ENCODE measurements at places on chromosomes 4 and X. TPM values are rescaled to one million over a fixed set of nuclear protein-coding genes. Genes with fewer than 3 reads are reported as not detected.

- DNase-seq = peak; percentile 11
- H3K27ac ChIP-seq = no peak within 1 kb of the TSS
- no peaks in the 10 kb centered on the region for H3K36me3 ChIP-seq
- peaks cover 28% of the 10 kb centered on the region for H3K27me3 ChIP-seq
These were observed at the start of gene PCDH7 for GRCh38 chr4:30720021-30720660. Gene PCDH7 (plus strand): TSS chr4:30720369. CDS start chr4:30721423, 1,054 bp downstream.

The SMAD1 gene
- 9.9 TPM for total RNA-seq

The TMPRSS11D gene
- not detected for total RNA-seq

DNA sequence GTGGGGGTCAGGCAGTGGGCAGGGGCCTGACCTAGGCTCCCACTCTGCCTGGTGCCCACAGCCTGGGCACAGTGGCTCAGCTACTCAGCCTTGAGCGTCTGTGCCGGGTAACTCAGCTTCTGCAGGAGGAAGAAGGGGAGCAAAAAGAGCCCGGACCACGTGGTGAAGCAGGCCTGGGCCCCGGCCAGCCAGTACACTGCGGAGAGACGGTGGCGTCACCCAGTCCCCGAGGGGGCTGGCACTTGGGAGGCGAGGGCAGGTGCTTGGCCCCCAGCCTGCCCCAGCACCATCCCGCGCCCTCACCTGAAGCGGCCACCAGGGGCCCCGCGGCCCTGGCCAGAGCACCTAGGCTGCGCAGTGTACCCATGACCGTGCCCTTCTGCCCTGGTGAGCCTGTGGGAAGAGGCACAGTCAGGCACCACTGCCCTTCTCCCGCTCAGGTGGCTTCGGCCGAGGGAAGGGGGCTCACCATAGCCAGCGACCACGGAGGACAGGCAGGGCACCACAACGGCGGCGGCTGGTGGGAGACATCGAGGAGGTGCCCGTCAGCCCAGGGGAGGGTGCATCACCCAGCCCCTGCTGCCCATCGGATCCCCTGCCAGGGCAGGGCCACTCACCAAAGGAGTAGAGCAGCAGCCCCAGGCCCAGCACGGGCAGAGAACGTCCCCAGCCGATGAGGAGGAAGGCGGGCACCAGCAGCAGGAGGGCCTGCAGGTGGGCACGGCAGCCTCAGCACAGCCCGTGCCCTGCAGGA is 32.3 kb downstream of the NOP14 start:
- H3K4me1 ChIP-seq = peaks cover 13% of the 10 kb centered on the region
- peaks cover 28% of the 10 kb centered on the region for H3K36me3 ChIP-seq
- H3K4me3 ChIP-seq = no peak overlapping the region

The IL21 gene
- not detected for total RNA-seq

The PFKFB1 gene
- not detected for total RNA-seq

DNA sequence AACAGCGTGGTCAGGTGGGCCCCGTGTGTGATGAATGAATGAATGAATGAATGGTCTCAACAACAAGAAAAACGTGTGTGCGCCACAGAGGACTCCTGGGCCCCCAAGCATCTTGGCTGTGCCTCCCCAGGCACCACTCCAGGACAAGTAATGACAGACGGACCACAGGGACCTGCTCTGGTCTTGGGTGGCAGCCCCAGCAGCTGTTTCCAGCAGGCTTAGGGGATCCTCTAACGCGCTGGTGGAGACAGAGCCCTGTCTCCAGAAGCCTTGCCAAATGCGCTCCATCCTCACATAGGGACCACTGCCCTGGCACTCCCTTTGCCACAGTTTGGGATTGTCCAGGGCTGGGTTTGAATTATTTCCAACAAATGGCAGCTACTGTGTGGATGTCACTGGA is 39.1 kb downstream of the PSAPL1 start:
- no peak overlapping the region for H3K4me3 ChIP-seq
- no peak for DNase-seq
- peaks cover 54% of the 10 kb centered on the region for H3K27me3 ChIP-seq

GRCh38 chr4:101221294-101221693 is 126.0 kb downstream of the PPP3CA start:
- DNase-seq = no peak
- no peaks in the 10 kb centered on the region for H3K27me3 ChIP-seq
- no peak overlapping the region for H3K4me3 ChIP-seq
- H3K27ac ChIP-seq = no peak overlapping the region

GRCh38 chrX:149518236-149518635 is 13.1 kb upstream of the IDS start:
- H3K4me1 ChIP-seq = peaks cover 10% of the 10 kb centered on the region
- H3K27ac ChIP-seq = no peak overlapping the region
- no peak for DNase-seq
- peaks cover 7% of the 10 kb centered on the region for H3K27me3 ChIP-seq
- no peaks in the 10 kb centered on the region for H3K36me3 ChIP-seq

GRCh38 chrX:16484338-16484737 is 165.6 kb upstream of the S100G start:
- no peaks in the 10 kb centered on the region for H3K27me3 ChIP-seq
- peak overlapping the region; percentile 76 for H3K27ac ChIP-seq
- H3K4me1 ChIP-seq = peaks cover 58% of the 10 kb centered on the region
- no peaks in the 10 kb centered on the region for H3K36me3 ChIP-seq
- DNase-seq = peak; percentile 87
- no peak overlapping the region for H3K4me3 ChIP-seq

- H3K27me3 ChIP-seq = peaks cover 3% of the 10 kb centered on the region
- no peak overlapping the region for H3K27ac ChIP-seq
- no peaks in the 10 kb centered on the region for H3K4me1 ChIP-seq
- DNase-seq = no peak
These were observed 13.9 kb upstream of the PCDH19 start for GRCh38 chrX:100424012-100424411.

DNA sequence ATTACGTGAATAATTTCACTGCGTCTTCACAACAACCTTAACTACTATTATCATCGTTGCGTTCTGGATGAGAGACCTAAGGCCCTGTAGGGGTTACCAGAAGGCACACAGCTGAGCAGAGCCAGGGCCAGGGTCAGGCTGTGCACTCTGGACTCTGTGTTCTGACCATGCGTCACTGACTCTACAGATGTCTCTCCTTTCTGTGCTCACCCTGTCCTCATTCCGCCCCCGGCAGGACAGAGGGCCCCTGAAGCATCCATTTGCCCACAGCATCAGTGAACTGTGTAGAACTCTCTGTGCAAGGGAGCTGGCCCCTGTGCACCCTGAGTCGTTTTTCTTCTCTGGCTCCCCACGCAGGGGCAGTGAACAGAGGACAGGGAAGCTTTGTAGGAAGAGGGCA is 21.3 kb downstream of the GPKOW start:
- H3K4me1 ChIP-seq = no peaks in the 10 kb centered on the region
- H3K27me3 ChIP-seq = peaks cover 2% of the 10 kb centered on the region
- H3K36me3 ChIP-seq = no peaks in the 10 kb centered on the region

- no peaks in the 10 kb centered on the region for H3K4me1 ChIP-seq
- H3K36me3 ChIP-seq = no peaks in the 10 kb centered on the region
- DNase-seq = no peak
- no peak overlapping the region for H3K4me3 ChIP-seq
These were observed 67.9 kb upstream of the NRK start for GRCh38 chrX:105754286-105754964.

DNA sequence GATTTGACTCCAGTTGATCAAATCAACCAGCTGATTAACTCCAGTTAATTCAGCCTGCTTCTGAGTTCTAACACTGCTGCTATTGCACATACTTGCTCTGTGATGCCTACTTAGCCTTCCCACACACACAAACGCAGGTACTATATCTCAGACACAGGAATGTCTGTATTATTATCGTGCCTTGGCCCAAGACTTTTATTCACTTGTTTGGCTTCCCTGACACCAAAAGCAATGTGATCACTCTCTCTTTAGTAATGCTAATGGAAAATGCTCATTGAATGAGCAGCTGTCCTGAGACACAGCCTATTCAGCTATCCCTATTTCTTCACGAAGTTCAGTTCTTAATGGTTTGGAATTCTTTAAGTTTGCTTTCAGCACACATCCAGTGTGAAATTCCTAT is 356.4 kb upstream of the CXorf51A start:
- H3K27ac ChIP-seq = no peak overlapping the region
- no peaks in the 10 kb centered on the region for H3K4me1 ChIP-seq
- no peak for DNase-seq

- H3K4me3 ChIP-seq = no peak overlapping the region
- H3K27ac ChIP-seq = no peak overlapping the region
- peaks cover 22% of the 10 kb centered on the region for H3K4me1 ChIP-seq
These were observed 28.6 kb upstream of the PDE5A start for GRCh38 chr4:119657111-119657611.

GRCh38 chr4:92299152-92299551 is 4.6 kb upstream of the GRID2 start:
- DNase-seq = no peak
- peaks cover 4% of the 10 kb centered on the region for H3K27me3 ChIP-seq
- H3K4me3 ChIP-seq = no peak overlapping the region
- H3K4me1 ChIP-seq = no peaks in the 10 kb centered on the region
- H3K27ac ChIP-seq = no peak overlapping the region

DNA sequence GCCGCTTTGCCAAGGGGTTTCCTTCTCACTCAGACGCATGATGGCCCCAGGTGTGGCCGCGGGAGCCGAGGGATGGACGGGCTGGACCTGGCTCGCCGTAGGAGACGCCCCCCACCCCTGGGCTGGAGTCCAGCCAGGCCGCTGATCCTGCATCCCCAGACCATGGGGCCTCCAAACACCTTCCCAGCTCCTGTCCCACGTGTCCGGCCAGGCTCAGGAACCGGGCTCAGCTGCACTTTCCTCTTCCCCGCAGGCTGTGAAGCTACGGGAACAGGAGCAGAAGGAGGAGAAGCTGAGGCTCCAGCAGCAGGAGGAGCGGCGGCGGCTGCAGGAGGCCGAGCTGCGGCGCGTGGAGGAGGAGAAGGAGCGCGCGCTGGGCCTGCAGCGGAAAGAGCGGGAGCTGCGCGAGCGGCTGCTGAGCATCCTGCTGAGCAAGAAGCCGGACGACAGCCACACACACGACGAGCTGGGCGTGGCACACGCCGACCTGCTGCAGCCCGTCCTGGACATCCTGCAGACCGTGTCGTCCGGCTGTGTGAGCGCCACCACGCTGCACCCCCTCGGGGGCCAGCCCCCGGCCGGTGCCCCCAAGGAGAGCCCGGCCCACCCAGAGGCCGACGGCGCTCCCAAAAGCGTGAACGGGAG is 9.1 kb downstream of the AKAP17A start:
- no peak overlapping the region for H3K4me3 ChIP-seq
- peaks cover 26% of the 10 kb centered on the region for H3K36me3 ChIP-seq

GRCh38 chrX:85988353-85988752 is 59.0 kb downstream of the CHM start:
- peaks cover 13% of the 10 kb centered on the region for H3K4me1 ChIP-seq
- H3K4me3 ChIP-seq = no peak overlapping the region
- no peak overlapping the region for H3K27ac ChIP-seq
- no peaks in the 10 kb centered on the region for H3K27me3 ChIP-seq
- no peaks in the 10 kb centered on the region for H3K36me3 ChIP-seq

The SMR3B gene
- not detected for total RNA-seq

DNA sequence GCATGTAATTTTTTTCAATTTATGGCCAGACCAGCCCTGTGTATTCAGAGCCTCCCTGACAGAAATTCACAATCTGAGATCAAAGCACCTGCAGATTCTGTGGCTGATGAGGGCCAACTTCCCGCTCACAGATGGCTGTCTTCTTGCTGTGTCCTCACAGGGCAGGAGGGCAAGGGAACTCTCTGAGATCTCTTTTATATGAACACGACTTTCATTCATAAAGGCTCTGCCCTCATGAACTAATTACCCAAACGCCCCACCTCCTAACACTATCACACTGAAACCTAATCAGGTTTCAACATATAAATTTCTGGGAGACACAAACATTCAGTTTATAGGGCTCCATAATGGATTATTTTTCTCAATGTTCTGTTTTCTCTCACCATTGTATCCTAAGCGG is 192.6 kb downstream of the NWD2 start:
- peaks cover 6% of the 10 kb centered on the region for H3K27me3 ChIP-seq
- no peaks in the 10 kb centered on the region for H3K4me1 ChIP-seq
- no peak overlapping the region for H3K4me3 ChIP-seq
- H3K36me3 ChIP-seq = no peaks in the 10 kb centered on the region

The DCAF4L1 gene
- total RNA-seq = not detected

The PLS3 gene
- total RNA-seq = 219 TPM

DNA sequence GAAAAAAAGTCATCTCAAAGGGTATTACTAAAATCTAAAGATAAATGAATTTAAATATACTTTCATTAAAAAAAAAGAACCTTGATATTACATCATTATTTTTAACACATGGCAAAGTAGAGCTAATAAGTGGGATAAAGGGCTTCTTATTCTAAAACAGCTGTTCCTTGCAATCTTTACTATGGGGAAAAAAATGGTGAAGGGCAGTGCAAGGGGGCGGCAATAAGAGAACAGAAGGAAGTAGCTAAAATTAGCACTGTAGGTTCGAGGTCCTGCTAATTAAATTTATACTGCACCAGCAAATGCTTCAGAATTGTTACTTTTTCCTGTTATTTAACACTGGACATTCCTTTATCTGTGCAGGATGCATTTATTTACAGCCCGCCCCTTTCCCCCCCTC is 89.4 kb upstream of the HPF1 start:
- no peak overlapping the region for H3K4me3 ChIP-seq
- peaks cover 30% of the 10 kb centered on the region for H3K27me3 ChIP-seq
- no peaks in the 10 kb centered on the region for H3K36me3 ChIP-seq
- H3K4me1 ChIP-seq = no peaks in the 10 kb centered on the region
- no peak for DNase-seq

DNA sequence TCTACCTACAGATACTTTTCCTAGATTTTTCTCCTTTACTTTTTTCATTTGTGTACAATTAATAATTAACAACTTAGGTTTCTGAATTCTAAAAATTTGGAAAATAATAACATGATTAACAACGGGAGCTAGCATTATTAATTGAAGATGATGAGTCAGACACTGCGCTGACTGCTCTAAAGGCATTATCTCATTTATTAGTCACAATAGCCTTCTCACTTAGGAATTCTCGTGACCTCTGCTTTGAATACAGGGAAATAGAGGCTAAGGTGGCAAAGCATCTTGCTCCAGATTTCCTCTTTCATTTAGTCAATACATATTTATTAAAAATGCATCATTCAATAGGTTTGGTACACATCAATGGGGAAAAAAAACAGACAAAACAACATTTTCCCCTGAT is 441.3 kb downstream of the PCDH18 start:
- no peak for DNase-seq
- no peak overlapping the region for H3K27ac ChIP-seq
- no peaks in the 10 kb centered on the region for H3K27me3 ChIP-seq
- no peaks in the 10 kb centered on the region for H3K4me1 ChIP-seq

The METAP1 gene
- total RNA-seq = 46.6 TPM
